Astrocyte of the hippocampus (primary cell): ENCODE measurements at places on chromosomes 16 and 17.

DNA sequence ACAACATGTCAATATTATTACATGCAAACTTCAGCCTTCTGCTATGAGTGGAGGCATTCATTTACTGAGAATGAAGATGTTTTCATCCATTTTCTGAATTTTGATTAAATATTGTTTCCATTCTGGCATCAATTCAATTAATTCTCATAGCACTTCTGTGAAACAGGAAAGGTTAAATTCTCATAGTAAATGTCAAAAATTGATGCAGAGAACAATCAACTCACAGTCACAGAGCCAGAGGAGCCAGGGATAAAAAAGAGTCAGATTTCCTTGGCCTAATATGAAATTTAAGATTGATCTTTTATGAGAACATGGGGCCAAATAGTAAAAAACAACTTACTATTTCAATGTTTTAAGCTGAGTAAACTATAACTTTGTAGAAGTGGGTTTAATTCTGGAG is 183.8 kb upstream of the AXIN2 start:
- no peak for DNase-seq

- DNase-seq, result no peak
Measured at GRCh38 chr17:4516735-4517134, 18.1 kb downstream of the SPNS2 start.

DNA sequence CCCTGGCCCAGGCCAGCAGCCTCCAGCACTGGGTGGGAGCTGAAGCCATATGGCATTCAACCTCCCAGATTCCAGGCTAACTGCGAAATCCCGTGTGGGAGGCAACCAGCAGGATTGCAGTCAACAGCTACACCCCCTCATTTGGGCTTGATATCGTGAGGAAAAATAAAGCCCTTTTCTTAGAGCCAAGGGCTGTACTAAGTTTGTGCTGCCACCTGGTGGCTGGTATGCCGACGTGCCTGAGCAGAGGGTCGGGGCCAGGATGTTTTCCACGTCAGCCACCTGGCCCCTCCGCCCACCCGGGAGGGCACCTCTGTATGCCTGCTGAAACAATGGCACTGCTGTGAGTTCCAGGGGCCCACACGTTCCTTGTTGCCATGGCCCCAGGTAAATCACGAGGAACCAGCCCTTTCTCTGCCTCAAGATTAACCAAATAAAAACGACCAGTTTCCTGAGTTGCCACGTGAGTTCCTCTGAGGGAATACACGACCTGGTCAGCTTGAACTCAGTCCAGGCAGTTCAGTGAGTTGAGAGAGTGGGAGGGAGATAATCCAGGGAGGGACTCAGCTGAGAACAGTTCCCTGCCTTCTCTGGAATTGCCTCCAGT is 9.0 kb downstream of the TMEM98 start:
- peak; percentile 83 for DNase-seq

DNA sequence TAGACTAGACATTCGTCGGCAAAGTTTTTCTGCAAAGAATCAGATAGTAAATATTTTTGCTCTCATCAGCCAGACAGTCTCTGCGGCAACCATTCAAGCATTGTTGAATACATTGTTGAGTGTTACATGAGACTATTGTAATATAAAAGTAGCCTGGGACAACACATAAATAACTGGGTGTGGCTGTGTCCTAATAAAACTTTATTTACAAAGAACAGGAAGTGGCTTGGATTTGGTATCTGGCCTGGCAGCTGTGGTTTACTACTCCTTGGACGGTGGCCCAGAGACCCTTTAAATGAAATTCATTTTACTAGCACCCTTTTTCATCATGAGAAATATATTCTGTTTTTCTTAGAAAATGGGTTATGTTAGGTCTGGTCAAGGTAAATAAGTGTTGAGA is 297.2 kb downstream of the WWOX start:
- no peak for DNase-seq

- peak; percentile 50 for DNase-seq
Measured at GRCh38 chr16:86508028-86508946, 2.0 kb upstream of the FOXF1 start.

- DNase-seq, result no peak
Measured at GRCh38 chr17:17692353-17693252, 11.3 kb downstream of the RAI1 start.

- peak; percentile 91 for DNase-seq
Measured at GRCh38 chr17:82787081-82787848, 35.4 kb downstream of the TBCD start.

GRCh38 chr16:25478476-25478875 is 213.3 kb upstream of the HS3ST4 start:
- peak; percentile 17 for DNase-seq

DNA sequence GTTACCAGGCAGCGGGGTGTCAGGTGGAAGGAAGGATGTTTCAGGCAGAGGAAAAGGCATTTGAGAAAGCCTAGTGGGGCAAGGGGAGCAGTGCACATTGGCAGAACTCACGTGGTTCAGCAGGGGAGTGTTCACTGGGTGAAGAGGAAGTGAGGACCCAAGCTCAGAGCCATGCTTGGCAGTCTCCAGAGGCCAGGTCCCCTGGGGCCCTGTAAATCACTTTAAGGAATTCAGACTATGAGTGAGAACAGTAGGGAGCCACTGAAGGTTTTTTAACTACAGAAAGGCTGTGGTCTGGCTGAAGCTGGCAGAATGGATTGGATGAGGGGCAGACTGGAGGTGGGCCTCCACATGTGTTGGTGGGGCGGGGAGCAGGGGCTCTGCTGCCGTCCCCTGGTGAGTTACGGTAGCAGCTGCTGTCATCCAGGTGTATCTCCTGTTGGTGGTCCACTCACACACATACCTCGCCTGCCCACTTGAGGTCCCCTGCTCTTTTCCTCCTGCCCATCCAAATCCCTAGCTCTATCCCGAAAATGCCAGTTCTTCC is 5.1 kb downstream of the CLEC16A start:
- peak; percentile 56 for DNase-seq

DNA sequence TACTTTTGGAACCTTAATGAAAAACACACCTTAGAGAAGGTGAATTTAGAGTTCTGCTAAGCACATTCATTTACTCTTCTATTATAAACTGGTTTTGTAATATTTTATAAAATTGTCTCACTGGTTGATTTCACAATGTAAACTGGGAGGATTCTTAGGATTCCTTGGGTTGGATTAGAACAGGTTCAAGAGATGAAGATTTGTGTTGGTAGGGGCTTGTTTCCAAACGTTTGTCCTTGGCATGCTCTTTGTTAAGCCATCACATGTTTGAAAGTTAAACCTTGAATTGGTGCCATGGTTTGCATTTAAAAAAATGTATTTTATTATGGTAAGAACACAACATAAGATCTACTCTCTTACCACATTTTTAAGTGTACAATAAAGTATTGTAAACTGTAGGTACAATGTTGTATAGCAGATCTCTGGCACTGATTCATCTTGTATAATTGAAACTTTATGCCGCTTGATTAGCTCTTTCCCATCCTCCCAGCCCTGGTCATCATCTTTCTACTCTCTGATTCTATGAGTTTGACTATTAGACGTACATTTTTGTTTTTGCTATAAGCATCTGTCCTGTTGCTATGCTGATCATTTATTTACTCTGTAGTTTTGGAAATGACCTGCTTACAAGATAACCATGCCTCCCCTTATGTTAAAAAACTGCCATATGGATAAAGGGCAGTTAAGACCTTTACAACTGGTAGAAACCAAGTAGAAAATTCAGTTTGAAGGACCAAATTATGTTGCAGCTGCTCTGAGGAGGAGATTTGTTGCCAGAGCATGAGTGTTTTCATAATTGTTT is 9.6 kb downstream of the FTO start:
- DNase-seq, result no peak

DNA sequence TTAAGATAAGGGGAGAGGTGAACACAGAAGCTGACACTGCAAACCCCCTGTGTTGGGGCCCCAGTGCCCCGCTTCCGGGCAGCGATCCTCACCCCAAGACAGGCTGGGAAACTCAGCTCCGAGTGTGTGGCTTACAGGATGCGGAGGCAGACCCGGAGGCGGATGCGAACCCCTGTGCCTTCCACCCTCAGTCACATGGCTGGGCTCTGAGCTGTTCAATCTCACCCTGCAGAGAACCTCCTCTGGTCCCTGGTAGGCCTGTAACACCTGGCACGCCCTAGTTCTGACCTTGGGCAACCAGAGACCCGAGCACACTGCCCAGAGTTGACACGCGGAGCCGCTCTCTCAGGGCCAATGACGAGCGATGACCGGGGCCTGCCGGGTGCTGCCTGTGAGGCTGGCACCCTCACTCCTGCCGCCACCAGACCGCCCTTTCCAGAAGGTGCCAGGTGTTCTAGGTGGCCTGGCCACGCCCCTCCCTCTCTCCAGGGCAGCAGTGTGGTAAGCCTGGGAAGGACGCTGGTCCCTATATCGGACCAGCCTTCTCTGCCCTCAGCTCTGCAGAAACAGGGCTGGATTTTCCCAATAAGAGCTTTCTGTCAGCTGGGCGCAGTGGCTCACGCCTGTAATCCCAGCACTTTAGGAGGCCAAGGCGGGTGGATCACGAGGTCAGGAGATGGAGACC is 23.3 kb downstream of the MEAK7 start:
- DNase-seq, result no peak

DNA sequence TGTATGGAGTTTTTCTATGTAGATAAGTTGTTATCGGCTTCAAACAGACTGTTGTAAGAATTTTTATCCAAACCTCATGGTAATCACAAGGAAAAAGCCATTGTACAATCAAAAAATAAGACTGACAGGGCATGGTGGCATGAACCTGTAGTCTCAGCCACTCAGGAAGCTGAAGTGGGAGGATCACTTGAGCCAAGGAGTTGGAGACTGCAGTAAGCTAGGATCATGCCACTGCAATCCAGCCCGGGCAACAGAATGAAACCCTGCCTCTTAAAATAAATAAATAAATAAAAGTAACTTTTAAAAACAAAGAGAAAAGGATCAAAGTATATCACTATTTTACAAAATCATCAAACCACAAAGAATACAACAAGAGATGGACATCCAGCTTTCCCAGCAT is 14.4 kb downstream of the OR1A1 start:
- DNase-seq, result no peak

DNA sequence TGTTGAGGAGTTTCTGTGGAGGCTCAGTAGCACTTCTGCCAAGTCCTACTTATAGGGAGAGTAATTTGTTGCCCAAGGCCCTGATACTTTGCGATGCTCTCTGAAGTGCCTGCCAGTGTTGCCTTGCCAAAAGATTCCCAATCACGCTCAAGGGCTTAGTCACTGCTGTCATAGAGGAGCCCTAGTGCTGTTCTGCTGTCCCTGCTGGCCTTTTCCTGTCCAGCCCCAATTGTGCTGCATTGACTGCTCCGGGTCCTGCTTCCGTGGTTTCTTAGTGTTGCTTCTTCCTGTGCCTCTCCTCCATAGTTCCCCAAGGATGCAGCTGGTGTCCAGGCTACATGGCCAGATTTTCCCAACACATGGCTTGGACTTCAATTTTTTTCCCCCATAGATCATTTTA is 13.9 kb downstream of the NUP93 start:
- peak; percentile 21 for DNase-seq

- no peak for DNase-seq
Measured at GRCh38 chr17:79002291-79002690, 7.3 kb downstream of the CANT1 start.

DNA sequence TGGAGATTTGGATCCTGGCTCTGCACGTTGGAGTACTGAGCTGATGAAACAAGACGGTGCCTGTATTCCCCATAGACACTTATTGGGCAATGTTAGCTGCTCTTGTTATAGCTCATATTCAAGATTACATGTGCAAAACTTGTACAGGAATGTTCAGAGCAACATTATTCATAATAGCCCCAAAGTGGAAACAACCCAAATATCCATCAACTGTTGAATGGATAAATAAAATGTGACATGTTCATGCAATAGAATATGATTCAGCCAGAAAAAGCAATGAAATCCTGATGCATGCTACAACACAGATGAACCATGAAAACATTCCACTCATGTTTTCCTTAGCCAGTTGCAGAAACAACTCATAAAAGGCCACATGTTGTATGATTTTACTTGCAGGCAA is 5.7 kb upstream of the SDR42E1 start:
- no peak for DNase-seq

- no peak for DNase-seq
Measured at GRCh38 chr17:2427910-2428309, 27.1 kb upstream of the MNT start.

DNA sequence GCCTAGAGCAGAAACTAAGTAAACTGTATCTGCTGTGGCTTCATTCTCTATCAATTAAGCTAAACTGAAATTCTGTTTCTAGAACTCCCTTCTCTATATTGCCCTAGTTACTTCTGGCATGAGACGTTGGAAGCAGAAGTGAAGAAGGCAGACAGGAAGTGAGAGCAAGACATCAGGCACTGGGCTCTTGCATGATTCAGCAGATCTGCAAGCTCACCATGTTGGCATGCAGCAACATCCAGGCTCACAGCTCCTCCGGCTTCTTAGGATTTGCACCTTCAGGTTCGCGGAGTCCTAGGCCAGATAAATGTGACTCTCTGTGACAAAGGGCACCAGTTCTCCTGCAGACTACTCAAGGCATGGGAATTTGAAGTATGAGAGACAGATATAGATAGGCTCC is 148.3 kb downstream of the CDH8 start:
- peak; percentile 48 for DNase-seq

DNA sequence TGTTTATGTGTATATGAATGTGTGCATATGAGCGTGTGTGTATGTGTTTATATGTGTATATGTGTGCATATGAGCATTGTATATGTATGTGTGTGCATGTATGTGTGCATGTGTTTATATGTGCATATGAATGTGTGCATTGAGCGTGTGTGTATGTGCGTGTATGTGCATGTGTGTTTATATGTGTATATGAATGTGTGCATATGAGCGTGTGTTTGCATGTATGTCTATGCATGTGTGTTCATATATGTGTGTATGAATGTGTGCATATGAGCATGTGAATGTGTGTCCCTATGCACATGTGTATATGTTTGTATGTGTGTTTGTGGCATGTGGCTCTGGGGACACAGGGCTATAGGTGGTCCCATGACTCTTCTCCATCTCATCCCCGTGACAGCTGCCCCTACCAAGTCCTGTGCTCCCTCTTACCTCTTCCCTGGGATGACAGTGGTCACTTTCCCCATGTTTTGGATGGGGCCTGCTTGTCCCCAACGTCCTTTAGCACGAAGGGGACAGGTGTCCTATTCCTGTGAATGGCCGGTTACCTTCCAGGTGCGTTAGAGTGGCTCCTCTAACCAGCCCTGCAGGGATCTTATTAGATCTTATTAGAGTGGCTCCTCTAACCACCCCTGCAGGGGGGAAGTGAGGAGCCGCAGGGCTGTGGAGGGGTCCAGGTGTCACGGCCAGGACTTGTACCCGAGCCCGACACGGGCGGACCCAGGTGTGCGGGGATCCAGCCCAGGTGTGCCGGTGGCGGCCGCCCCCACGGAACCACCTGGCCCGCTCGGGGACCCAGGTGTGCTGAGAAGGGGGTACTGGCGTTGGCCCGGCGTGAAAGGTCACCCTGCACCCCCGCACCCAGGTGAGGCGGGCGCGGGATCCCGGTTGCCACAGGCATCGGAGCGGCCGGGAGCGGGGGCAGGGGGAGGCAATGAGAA is 105.6 kb downstream of the SEC14L1 start:
- DNase-seq, result no peak

DNA sequence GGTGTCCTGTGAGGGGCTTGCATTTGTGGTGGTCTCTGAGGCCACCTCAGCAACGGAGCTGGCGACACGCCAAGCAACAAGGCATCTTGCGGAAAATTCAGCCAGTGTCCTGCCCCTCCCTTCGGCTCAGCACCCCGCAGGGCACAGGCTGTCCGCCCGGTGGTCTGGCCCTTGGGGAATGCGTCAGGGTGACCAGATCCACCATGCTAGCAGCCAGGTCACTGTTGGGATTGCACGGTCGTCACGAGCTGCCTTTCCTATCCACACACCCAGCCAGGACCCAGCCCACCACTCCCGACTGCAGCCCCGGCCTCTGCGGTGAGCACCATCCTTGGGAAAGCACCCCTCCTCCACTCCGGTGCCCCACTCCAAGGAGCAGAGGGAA is 221.2 kb downstream of the NTN1 start:
- DNase-seq, result no peak

- no peak for DNase-seq
Measured at GRCh38 chr17:43365356-43365755, 33.4 kb upstream of the ARL4D start.
